ENCODE measurements at places on chromosomes 7 and 10. TPM values are rescaled to one million over a fixed set of nuclear protein-coding genes. Genes with fewer than 3 reads are reported as not detected.

Gene KIAA1549
- 0.95 TPM for total RNA-seq

Gene HTR5A
- total RNA-seq: not detected

Gene MNX1
- total RNA-seq: not detected

Gene HGF
- 12.6 TPM for total RNA-seq

Gene LRIT1
- total RNA-seq: not detected

Gene MMD2
- total RNA-seq: not detected

Gene OPN1SW
- total RNA-seq: not detected

Gene KCP
- total RNA-seq: 2.0 TPM

Gene MSMB
- not detected for total RNA-seq

Measured in thoracic aorta (tissue), 2 donors.